NCI-H2171 (cell line): ENCODE measurements at places on chromosomes 1 and 21.

DNA sequence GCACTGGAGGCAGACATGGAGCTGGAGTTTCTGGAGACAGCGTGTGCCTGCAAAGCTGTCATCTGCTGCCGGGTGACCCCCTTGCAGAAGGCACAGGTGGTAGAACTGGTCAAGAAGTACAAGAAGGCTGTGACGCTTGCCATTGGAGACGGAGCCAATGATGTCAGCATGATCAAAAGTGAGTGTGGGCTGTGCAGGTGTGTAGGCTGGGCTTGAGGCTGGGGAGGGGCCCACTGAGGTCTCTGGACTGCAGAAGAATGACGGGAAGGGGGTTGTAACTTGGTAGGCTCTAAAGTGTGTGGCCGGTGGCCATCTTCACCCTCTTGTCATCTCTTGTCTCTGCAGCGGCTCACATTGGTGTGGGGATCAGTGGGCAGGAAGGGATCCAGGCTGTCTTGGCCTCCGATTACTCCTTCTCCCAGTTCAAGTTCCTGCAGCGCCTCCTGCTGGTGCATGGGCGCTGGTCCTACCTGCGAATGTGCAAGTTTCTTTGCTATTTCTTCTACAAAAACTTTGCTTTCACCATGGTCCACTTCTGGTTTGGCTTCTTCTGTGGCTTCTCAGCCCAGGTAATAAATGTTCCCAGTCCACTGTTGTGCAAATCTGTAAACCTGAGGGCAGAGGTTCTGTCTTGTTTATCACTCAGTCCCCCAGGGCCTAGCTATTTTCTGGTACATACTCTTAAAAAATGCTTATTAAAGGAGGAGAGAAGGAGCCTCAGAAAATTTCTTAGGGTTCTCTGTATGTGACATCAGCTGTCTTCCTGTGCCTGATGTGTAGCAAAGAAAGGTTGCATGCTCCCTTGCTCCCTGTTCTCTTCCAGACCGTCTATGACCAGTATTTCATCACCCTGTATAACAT is 19.9 kb downstream of the ATP8B2 start:
- DNase-seq = no peak

DNA sequence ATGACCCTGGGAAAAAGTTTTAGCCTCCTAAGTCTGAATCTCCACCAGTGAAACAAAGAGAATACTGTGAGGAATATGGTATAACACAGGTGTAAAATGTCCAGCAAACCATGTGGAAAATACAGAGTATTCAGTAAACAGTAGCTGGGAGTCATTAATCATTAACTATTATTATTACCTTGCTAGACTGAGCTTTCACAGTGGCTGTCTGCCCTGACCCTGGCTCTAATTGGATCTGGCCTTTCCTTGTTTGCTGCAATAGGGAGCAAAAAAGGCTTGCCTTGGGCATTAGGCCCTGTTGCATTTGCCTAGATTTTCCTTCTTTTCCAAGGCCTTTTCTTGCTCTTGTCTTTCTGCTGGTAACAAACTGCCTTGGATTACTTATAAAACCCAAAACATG is 179.1 kb upstream of the BEND5 start:
- DNase-seq = no peak

DNA sequence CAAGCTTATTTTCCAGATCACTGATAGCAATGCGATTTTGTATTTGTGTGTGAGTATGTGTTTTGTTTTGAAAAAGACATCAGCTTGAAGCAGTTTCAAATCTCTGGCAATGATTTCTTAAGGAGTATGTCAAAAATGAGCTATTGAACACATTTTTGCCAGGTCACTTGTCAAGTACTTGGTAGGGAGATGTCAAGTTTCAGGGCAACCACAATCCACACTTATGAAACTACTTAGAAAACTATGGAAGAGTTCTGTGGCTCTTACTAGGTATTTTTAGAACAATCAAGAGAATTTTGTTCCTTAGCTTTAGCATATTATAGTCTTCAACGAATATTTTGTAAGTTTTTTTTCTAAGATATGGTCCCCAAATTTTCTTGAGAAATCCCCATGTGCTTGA is 318.8 kb upstream of the ZRANB2 start:
- DNase-seq = no peak

DNA sequence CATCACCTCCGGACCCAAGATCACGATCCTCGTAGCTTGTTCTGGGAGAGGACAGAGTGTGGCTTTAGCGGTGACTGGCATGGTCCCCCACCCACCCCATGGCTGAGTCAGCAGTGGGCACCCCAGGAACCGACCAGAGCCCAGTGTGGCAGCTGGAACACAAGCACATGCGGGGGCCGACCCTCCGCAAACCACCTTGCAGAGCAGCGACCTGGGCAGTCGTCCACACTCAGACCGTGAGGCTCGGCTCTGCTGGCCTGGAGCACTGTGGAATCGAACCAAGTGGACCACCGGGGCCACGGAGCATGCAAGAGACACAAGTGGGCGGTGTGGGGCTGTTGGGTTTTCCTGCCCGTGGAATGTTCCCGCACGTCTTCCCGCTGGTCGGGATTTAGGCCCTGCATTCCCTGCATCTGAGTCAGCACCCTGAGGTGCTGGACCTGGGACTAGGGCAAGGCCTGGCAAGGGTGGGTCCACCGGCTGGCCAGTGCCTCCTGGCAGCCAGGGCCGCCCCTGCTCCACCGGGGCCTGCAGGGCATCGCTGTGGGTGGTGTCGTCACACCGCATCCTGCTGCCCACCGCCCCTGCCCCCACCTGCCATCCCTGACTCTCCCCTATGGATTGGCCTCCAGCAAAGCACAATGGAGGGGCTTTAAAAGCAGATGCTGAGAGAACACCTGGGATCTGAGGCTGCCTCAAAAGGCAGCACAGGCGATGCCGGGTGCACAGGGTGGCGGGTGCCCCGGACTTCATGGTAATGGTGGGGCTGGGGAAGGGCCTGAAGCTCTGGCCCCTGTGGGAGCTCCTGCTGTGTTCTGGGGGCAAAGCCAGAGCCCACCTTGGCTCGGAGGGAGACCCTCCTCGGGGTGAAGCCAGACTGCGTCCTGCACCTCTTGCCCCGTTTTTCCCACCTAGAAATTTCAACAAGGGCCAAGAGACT is 18.5 kb downstream of the MORN1 start:
- no peak for DNase-seq

GRCh38 chr1:51920130-51920529 is 41.6 kb upstream of the NRDC start:
- DNase-seq = no peak

DNA sequence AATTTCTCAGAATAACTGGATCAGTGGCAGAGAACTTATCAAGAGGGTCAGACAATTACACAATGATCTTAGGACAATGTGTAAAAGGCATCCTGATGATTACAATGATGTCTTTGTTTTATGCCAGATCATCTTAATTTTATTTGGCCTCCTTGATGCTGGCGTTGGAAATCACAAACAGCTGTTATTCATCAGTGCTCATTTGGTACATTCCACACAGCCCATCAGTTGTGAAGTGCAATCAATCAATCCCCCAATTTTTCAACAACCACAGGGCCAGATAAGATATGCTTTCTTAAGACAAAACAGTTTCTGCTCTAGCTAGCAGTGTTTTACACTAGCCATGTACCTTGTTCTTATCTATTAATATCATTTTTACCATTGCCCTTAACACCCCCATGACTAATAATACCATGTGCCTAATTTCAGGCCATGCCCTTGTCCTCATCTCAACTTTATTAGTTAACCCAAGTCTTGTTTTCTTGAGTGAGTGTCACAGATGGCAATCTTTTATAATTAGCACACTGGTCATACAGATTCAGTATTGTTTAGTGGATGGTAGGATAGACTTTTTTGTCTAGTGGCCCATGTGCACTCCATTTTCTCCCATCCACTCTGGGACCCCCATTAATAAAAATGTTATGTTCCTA is 40.8 kb upstream of the COL24A1 start:
- DNase-seq = no peak
